ENCODE measurements at places on chromosomes 2 and 18.

DNA sequence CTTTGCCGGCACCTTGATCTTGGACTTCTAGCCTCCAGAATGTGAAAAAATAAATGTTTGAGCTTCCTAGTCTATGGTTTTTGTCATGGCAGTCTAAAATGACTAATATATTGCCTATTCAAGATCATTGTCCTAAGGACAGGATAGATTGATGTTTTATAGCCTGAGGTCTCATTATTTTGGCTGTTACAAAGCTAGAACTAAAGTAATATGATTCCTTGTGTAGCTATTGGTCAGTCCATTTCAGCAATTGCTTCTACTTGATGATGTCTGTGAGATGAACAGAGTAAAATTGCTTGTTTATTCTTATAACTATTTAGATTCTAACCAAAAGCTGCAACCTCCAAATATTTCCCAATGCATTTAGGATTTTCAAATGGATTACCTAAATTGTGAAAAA is 145.0 kb downstream of the HRH4 start:
- no peak for DNase-seq

DNA sequence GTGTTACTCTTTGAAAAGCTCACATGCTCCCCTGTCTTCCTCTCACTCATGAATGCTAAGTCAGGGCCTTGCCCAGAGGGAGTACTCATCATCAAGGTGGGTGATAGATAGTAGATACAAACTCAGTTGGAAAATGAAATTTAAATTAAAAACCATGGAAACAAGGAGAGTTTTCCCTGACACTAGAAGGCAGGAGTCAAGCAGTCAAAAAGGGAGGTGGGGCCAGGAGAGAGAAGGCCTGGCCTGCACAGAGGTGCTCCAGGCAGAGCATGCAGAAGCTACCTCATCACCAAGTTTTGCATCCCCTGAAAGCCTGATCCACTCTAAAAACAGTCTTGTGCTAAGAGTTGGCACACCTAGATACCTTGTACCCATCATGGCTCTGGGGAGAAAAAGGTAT is 143.7 kb downstream of the MYO5B start:
- no peak for DNase-seq

- peak; percentile 9 for DNase-seq
Measured at GRCh38 chr2:25700221-25700660, 26.9 kb upstream of the DTNB start.

DNA sequence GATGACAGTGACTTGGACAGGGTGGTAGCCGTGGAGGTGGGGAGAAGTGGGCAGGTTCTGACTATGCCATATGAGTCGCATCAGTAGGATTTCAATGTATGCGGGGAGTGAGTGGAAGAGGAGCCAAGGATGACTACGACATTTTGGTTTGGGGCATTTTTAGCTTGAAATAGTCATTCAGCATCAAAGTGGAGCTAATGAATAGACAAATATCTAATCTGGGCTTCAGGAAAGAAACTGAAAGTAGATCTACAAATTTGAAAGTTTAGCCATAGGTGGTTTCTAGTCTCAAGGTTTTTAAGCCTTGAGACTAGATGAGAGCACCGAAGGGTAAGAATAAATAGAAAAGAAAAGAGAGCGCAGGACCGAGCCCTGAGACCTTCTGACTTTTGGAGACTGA is 58.3 kb downstream of the FEZ2 start:
- no peak for DNase-seq

- no peak for DNase-seq
Measured at GRCh38 chr2:55176094-55176415, 56.0 kb downstream of the CLHC1 start.

DNA sequence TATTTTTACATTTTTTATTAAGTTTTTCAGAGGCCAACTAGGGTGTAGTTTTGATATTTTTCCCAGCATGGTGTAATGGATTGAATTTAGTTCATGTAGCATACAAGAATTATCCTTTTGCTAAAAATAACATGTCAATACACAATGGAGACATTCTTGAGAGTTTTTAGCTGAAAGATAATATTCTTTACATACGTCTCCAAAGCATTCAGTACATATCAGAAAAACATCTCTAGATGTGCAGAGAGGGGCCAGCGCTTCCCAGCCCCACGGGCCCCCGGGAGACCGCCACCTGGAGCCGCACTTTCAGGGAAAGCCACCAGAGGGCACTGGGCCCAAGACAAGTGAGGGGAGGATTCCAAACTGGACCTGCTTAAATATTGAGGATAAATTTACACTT is 499.4 kb downstream of the GALR1 start:
- no peak for DNase-seq

All from stimulated activated naive CD8-positive, alpha-beta T cell treated with anti-CD3 and anti-CD28 coated beads, Interleukin-15, amount 100 ng/mL, for 72 hours (primary cell).